ENCODE measurements at places on chromosomes 1 and 21. TPM values are rescaled to one million over a fixed set of nuclear protein-coding genes. Genes with fewer than 3 reads are reported as not detected.

The ENSA gene
- total RNA-seq, result 119 TPM

GRCh38 chr1:204680461-204680860, 5.1 kb downstream of the LRRN2 start:
- no peak overlapping the region for H3K27ac ChIP-seq
- no peaks in the 10 kb centered on the region for H3K27me3 ChIP-seq
- H3K4me3 ChIP-seq, result no peak overlapping the region

The CACHD1 gene
- total RNA-seq, result not detected

The KIF21B gene
- 41.6 TPM for total RNA-seq
